Astrocyte of the spinal cord (primary cell): ENCODE measurements at places on chromosomes 4 and X.

GRCh38 chr4:25146076-25146475 lies 14.2 kb downstream of the SEPSECS start:
- DNase-seq, result no peak

GRCh38 chr4:13207226-13207625 lies 276.9 kb downstream of the RAB28 start:
- DNase-seq, result no peak

DNA sequence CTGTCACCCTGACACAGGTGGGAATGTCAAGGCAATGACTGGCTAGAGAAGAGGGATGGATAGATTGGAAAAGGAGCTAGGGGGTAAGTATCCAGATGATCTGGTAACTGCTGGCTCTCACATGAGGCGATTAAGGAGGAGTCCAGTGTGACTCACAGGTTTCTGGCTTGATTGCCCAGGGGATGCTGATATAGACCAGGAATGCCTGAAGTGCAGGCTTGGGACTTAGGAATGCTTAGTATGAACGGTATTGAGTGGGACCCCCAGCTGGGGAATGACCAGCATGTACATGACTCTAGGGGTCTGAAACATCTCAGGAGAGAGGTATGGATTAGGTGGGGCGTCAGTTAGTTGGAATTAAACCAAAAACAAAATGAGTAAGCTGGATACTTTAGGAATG lies 65.8 kb upstream of the PRPS1 start:
- DNase-seq, result peak; percentile 76

- DNase-seq, result peak; percentile 46
Measured at GRCh38 chr4:159027535-159027934, 75.3 kb upstream of the RAPGEF2 start.

- no peak for DNase-seq
Measured at GRCh38 chr4:80065601-80066000, 7.4 kb downstream of the ANTXR2 start.

GRCh38 chr4:188266386-188266785 lies 127.1 kb downstream of the TRIML1 start:
- no peak for DNase-seq

DNA sequence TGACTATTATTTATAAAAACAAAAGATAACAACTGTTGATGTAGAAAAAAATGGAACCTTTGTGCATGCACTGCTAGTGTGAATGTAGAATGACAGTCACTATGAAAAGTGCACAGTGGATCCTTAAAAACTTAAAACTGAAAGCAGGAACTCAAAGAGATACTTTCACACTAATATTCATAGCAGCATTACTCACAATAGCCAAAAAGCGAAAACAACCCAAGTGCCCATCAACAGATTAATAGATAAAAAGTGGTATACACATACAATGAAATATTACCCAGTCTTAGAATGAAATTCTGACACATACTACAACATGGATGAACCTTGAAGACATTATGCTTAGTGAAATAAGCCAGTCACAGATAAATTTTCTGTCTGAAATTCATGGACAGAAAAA lies 23.8 kb downstream of the CENPC start:
- DNase-seq, result no peak

- no peak for DNase-seq
Measured at GRCh38 chrX:136659174-136659573, 11.2 kb downstream of the CD40LG start.

GRCh38 chr4:10161840-10162239 lies 45.2 kb upstream of the WDR1 start:
- DNase-seq, result no peak

DNA sequence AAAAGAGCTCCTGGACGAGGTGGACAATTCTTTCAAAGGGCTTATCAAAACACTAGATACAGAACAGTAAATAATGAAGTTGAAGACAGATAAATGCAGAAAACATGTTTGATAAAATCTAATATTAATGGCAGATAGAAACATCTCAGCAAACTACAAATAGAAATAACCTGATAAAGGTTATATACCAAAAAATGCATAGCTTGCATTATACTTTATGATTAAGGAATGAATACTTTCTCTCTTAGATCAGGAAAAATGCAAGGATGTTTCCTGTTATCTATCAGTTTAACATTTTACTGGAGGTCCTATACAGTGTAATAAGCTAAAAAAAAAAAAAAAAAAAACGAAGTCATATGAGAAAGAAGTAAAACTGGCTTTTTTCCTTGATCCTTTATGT lies 304.5 kb upstream of the CXorf51A start:
- DNase-seq, result no peak

DNA sequence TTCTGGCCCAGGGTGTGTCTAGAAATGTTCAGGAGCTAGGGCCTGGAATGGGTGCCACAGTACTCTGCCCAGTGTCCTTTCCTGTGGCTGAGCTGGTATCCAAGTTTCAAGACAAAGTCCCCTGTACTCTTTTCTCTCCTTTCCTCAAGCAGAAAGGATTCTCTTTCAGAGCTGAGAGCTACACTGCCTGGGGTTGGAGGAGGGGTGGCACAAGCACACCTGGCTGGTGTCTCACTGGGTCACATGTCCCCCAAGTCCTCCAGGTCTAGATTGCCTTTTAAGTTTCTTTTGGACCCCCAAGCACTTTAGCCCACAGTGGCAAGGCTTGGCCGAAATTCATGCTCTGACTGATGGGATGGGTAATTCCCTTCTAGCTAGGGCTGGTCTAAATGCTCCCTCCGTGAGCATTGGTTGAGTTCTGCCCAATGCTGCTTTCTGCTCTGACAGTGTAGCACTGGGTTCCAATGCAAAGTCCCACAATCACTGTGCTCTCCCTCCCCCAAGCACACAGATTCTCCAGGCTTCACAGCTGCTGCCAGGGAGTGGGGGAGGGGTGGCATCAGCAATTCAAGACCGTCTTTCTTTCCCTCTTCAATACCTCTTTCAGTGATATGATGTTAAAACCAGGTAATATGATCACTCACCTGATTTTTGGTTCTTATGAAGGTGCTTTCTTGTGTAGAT lies 47.8 kb downstream of the BEX3 start:
- DNase-seq, result no peak

DNA sequence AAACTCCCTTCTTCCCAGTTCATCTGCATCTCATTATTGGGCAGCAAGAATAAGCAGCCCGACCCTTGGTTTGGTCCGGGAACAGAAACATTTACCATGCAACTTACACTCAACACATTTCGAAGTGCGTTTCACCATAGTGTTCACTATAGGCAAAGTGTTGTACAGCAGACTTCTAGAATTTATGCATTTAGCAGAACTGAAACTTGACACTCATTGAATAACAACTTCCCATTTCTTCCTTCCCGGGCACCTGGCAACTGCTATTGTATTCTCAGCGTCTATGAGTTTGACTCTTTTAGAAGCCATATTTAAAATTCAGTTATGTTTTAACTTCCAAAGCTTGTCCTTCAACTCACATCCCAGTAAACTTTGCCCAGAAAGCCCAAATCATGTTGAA lies 840.6 kb downstream of the NLGN4X start:
- no peak for DNase-seq
